ENCODE measurements at places on chromosomes 1 and 21.

- peak; percentile 70 for DNase-seq
These were observed 84.1 kb upstream of the C21orf91 start for GRCh38 chr21:17903029-17903806.

DNA sequence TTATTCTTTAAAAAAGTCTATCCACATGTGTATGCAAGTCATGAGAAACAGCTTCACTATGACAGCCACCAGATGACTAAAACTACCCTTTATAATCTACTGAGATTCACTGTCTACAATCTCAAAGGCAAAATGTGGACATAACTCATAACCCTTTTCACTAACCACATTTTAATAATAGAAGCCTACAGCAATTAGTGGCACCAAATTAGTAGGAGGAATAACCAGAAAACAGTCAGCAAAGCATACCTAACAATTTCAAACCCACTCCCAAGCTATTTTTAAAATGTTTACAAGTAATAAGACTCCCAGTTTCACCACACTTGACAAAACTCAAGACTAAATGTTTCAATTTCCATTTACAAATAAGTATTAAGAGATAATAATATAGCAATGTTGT, 442.9 kb downstream of the PTPRC start:
- DNase-seq, result no peak

- DNase-seq, result no peak
These were observed 2.5 kb upstream of the OLFML3 start for GRCh38 chr1:113976609-113977278.

- DNase-seq, result no peak
These were observed 94.3 kb downstream of the KCNJ6 start for GRCh38 chr21:37821786-37822450.

DNA sequence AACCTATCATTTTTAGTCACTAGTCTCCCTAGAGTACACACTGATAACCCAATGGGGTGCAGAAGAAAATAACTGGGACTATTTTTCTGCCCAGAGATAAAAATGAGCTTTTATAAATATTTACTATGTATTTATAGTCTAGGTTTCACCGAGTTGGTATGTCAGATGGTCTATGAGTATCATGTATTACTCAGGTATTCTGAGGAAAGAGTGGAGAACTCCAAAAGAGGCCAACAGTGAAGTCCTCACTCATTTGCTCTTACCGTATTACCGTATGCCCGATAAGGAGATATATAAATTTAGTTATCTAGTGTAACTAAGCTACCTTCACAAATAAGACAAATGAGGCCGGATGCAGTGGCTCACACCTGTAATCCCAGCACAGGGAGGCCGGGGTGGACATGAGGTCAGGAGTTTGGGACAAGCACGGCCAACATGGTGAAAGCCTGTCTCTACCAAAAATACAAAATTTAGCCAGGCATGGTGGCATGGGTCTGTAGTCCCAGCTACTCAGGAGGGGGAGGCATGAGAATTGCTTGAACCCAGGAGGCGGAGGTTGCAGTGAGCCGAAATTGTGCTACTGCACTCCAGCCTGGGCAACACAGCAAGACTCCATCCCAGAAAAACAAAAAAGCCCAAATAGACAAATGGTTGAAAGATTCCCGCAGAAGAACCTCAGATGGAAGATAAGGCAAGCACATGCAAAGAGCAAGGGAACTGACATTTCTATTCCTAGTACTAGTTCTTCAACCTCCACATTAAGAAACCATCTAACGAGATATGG, 15.6 kb downstream of the CSDE1 start:
- no peak for DNase-seq

DNA sequence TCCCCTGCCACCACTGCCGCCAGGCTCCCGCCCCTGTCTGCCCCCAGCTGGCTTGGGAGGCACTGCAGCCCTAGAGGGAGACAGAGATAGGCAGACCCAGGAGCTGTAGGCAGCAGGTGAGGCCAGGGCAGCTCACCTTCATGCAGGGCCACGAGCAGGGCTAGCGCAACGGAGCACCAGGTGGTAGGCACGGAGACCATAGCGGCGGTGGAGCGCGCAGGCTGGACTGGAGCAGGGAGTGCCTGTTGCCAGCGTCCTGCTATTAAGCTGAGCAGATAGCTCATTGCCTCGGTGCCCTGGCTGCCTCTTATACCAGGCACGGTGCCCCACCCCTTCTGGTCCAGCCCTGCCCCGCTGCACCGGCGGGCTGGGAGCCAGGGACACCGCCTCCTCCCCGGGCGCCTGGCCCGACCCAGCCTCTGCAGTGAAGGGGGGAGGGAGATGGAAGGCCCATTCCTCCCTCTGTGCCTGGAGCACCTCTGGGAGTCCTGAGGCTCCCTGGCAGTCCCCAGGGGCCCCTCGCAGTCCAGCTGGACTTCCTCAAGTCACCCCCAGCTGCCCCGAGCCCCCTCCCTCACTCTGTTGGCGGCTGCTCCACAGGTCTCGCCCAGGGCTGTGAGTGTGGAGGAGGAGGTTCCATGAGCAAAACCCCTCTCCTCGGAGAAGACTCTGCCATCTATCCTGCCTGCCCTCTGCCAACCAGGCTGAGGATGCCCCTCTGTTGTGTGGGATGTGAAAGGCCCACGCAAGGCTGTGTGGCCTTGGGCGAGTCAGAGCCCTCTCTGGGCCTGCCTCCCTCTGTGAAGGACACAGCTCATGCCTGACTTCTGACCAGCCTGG, at the start of gene EDN2:
Gene EDN2, minus strand, starts transcription at position 282 of the 840 bp plus-strand sequence. Its CDS starts 82 bp downstream, at position 200.
- DNase-seq, result no peak

GRCh38 chr1:209662879-209663327, 10.7 kb upstream of the LAMB3 start:
- no peak for DNase-seq

- no peak for DNase-seq
These were observed at the start of gene OR10K1 for GRCh38 chr1:158461534-158461933. Gene OR10K1 (plus strand): TSS chr1:158461834. CDS start chr1:158465562, 3,728 bp downstream.

Data from CD4-positive, alpha-beta T cell treated with Interleukin-17A for 1 hour (primary cell).